Glutamatergic neuron (in vitro differentiated cells): ENCODE measurements at places on chromosomes 11 and 22.

DNA sequence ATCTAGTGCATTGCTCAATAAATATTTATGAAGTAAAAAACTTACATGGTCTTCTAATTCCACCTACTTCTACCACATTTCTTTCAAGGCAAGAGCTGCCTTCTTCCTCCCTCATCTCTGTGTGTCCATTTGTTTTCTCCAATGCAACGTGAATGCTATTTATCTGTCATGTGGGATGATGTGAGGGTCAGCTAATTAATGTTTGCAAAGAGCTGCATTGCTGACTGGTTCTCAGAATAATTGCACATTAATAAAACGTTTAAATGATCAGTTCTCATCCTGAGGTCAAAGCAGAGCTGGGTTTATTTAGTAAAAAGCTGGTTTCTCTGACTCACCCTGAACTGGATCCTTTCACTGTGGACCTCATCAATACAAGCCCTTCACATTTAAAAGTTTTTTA lies 8.7 kb downstream of the TENM4 start:
- no peak for DNase-seq

GRCh38 chr11:26011474-26011873 lies 320.5 kb upstream of the ANO3 start:
- DNase-seq = no peak

GRCh38 chr11:36693139-36693843 lies 95.3 kb upstream of the RAG2 start:
- DNase-seq = no peak

- DNase-seq = no peak
Observed at GRCh38 chr22:36608987-36609386, 80.0 kb upstream of the EIF3D start.

DNA sequence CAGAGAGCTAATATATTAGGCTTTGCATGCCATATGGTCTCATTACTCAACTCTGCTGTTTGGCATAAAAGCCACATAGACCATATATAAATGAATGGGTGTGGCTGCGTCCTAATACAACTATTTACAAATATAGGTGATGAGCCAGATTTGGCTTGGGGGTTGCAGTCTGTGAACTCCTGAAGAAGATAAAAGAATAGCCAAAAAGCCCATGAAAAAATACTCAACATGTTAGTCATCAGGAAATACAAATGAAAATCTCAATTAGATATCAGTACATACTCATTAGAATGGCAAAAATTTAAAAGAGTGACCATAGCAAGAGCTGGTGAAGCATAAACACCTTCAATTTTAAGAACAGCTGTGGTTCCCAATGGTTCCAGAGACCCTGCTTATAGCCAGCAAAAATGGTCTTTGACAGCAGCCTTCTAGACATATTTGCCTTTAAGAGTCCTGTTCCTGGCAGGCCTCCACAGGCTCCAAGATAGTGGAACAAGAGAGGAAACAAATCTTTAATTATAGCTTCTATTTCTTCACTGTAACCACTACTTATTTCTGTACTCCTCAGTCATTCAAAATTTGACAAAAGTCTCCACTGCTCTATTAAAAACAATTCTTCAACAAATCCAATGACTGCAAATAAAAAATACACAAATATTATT lies 16.1 kb downstream of the C2CD3 start:
- no peak for DNase-seq

DNA sequence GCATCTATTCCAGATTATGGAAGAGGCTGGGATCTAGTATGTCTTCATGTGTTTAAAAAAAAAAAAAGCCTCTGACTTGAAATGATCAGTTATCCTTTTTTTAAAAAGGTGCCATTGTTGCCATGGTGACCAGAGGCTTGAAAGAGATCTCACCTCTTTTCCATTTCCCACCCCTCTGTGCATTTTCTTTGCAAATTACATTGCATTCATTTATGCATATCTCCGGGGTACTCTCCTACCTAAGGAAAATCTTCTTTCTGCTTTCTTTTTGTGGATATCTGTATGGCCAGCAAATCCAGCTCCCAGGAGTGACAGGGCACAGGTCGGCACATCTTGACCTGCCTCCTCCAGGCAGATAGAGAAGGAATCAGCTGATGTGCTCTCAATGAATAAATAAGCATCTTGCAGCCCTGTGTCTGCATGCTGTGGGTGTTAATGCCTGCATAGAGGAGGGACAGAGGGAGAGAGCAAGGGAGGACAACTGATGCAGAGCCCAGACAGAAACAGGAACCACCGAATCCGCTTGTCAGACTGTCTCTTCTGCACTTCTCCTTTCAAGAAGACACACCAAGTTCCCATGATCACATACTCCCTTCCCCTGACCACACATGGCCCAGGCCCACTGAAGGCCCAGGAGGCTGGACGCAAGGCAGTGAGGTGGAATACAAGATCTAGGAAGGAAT lies 50.9 kb downstream of the CWC15 start:
- DNase-seq = no peak

GRCh38 chr11:125649465-125650166 lies 24.7 kb downstream of the CHEK1 start:
- DNase-seq = no peak

GRCh38 chr22:44702479-44703198 lies 635 bp downstream of the PRR5 start:
- DNase-seq = peak; percentile 40

DNA sequence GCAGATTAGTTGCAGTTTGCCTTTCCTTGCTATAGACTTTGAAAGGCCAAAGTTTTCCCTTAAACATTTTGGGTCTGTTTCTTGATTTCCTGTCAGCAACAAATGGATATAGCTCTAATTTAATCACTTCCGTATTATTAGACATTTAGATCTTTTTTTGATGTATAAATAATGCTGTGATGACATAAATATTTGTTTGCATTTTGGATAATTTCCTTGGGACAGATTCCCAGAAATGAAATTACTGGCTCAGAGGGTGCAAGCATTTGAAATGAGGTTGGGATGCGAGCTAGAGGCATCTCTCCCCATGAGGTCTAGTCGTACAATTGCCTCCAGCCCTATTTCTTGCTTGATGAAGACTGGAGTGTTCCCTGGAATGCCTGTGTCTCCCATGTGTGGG lies 94.2 kb downstream of the TBC1D22A start:
- DNase-seq = no peak

DNA sequence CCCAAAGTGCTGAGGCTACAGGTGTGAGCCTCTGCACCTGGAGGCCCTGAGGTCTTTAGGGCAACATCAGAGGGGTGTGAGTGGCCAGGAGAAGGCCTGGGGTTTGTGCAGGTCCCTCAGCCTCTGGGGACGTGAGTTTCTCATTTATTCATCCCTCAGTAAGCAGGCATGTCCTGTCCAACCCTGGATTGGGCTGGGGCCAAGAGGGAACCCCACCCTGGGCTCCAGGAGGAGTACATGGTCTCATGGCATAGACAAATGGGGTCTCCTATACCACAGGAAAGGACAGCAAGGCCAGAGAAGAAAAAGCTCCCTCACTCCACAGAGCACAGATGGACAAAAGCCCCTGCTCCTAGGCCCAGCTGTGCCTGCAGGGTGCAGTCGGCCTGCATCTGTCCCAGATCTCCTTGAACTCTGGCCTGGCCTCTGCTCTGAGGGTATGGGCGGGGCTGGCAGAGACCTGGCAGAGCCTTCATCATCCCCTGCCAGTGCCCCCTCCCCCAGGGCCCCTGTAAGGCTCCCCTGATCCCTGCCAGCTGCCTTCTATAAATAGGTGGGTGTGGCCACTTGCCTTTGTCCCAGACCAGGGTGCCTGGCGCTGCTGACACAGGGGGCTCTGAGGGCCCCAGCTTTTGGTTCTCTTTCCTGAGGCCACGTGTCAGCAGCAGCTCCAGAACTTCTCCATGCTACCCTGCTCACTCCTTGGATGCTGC lies 34.6 kb downstream of the A4GALT start:
- DNase-seq = peak; percentile 53

GRCh38 chr22:43889201-43889859 lies 2.5 kb downstream of the PNPLA5 start:
- DNase-seq = no peak

GRCh38 chr11:124749912-124750311 lies 2.1 kb downstream of the VSIG2 start:
- no peak for DNase-seq

DNA sequence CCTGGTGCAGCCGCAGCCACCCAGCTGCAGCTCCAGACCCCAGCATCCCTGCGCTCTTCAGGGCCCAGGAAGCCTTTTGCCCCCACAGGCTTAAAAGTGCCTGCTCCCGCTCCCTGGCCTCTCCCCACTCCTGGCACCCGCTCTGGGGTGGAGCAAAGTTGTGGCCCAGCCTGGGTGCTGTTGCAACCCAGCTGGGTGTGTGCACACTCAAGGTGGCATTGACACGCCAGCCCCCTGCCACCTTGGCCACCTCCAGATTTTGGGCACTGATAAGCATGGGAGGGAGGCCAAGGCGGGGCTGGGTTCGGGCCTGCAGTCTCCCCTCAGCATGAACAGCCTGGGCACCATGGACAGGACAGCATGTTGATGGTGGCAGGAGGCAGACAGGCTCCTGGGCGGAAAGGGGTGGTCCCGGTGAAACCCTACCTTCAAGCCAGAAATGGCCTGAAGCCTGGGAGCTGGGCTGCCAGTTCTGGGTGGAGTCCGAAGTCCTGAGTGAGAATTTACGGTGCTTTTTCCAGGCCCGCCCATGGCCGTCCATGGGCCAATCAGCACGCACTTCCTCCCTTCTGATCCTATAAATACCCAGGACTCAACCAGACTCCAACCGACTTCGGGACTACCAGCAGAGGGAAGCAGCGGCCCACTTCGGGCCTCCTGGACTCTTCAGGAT lies 23.6 kb upstream of the RNASEH2C start:
- peak; percentile 26 for DNase-seq

DNA sequence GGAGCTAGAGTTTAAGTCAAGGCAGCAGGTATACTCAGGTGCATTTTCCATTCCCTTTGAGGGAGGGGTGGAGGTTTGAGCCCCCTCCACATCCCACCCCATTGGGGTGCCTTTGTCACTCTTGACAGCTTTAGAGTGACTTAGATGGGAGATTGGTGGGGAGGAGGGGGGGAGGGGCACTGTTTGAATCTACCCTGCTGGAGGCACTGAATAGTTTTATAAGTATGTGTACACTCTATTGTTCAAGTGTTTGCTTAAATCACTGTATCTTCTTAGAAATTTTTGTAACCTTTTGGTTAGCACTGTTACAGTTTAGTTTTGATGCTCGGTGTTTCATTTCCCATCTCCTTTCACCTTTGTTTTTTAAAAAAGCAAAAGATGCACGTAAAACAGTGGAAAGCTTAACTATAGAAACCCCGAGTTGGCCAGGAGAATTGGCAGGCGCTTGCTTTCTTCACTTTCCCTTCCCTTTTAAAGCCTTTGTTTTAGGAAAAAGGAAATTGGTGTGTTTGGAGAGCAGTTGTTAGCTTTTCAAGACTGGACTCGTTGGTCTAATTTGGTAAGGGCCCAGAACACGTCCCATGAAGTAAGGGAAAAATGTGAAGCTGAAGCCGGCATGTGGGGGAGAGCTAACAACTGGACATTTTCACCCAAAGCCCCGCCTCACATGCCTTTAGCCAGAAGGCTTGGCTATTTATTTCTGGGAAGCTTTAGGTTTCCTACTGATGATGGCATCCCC lies 42.8 kb downstream of the TNRC6B start:
- no peak for DNase-seq

DNA sequence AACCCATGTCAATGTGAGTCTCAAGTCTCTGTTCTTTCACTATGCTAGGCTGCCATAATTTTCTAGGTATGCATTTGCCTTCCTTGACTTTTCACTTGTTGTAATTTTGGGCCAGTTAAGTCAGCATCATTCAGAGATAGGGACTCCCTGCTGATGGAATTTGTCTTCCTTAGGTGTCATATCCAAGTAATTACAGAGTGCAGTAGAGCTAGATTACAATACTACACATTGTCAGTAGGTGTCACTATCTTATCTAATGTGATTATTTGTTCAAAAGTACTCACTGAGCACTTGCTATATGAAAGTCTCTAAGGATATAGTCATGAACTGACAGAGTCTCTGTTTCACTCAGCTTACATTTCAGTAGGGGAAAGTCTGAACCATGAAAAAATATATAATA lies 25.0 kb upstream of the SYN3 start:
- DNase-seq = no peak

GRCh38 chr11:111169367-111169766 lies 76.2 kb upstream of the POU2AF2 start:
- no peak for DNase-seq

DNA sequence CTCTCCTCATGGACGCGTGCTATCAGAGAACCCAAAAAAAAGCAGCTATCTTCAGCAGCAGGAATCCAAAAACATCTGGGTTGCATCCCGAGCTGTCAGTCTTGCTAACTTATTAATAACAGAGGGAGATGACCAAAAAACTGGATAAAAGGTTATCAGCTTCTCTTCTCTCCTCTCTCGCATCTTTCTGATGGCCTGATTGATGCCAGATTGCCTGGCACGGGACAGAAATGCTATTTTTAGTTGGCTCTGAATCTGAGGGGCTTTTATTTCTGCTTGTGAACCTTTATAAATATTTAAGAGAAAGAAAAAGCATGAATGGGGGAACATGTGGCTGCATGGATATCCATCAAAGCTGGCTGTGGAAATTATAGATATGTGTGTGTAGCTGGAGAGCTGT lies 230.3 kb downstream of the ETS1 start:
- DNase-seq = no peak

- no peak for DNase-seq
Observed at GRCh38 chr11:92811341-92811740, 158.1 kb upstream of the MTNR1B start.

DNA sequence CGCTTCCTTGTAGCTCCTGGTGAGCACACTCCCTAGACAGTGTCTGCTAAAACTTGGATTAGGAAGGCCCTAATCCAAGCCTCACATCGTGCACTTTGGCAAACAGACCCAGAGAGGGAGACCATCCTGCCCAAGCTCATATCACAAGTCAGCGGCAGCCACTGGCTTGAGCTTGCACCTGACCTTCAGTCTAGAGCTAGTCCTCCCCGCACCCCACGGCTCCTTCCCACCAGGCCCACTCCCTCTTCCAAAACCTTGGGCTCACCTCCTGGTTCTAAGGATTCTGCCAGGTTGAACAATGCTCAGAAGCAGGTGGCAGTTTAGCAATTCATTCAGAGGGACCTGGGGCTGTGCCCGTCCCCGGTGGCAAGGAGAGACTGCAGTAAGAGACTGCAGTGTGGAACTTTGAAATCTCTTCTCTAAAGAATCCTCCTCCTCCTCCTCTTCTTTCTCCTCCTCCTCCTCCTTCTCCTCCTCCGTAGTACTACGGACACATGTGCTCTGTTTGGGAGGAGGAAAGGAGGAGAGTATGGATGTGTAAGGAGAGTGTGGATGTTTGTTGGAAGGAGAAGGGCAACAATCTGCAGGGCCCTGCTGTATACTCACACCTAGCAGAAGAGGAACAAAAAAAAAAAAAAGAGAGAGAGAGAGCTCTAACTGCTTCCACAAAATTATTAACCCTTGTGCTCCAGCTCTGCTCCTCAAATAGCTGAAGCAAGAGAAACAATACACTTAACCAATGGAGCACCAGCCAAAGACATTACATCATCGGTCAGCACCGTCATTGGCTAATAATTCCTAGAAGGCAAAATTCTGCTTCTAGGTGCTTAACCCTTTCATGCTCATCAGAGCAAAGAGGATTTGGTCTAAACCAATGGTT lies 6.0 kb downstream of the SYN3 start:
- no peak for DNase-seq

- no peak for DNase-seq
Observed at GRCh38 chr11:111718436-111718835, 47.8 kb downstream of the PPP2R1B start.
